ENCODE measurements at places on chromosomes 1 and 21.

- DNase-seq = no peak
Observed at GRCh38 chr1:225559902-225560301, 93.0 kb downstream of the ENAH start.

DNA sequence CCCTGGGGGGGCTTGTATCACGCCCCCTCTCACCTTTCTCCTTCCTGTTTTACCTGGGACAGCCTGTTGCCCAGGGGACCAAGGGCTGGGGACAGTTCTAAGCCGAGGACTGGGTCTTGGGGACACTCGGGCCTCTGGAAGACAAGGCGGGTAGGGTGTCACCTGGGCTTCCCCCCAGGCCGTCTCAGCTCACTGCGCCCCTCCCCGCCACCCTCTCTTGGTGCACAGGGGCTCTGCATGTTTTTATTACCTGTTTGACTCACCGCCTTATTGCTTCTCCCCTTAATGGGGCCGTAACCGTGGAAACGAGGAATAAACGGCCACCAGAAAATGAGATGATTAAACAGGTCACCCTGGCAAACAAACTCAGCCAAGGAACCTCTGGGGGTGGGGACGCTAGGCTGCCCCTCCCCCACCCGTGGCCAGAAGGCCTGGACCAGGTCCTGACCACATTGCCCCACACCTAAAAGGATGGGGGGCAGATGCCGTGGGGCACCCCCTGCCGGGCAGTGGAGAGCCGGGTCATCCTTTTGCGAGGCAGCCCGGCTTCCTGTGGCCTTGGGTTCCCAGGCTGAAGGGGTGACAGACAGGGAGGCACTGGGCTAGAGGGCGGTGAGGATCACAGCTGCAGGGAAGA is 109.9 kb downstream of the CASZ1 start:
- DNase-seq = no peak

GRCh38 chr1:98327220-98327861 is 334.2 kb upstream of the SNX7 start:
- DNase-seq = peak; percentile 43

DNA sequence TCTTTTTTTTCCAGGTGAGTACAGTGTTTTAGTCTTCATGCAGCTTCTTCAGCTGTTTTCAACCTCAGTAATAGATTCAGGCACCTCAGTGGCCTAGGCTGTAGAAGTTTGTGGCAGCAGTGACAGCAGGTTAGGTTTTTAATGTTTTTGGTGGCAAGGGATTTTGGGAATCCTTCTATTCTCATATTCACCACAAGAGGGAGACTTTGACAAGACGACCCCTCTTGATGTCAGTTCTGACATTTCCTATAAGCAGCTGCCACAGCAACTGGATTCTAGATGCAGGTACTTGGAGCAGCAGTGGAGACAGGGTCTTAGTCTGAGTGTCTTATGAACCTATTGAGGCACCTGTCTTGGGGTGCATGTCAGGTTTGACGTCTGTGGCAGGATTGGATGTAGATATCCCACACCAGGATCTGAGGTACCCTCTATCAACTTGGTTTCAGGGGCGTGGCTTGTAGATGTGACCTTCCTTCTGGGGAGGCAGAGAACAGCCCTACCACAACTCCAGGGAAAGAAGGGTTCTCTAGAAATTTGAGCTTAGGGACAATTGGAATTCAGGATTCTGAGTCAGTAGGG is 1104.2 kb upstream of the TMPRSS15 start:
- peak; percentile 39 for DNase-seq

GRCh38 chr1:147202576-147202975 is 22.6 kb downstream of the FMO5 start:
- DNase-seq = no peak

All from amniotic epithelial cell (primary cell).